Thoracic aorta (tissue), 2 donors: ENCODE measurements at places on chromosomes 12 and 14.

DNA sequence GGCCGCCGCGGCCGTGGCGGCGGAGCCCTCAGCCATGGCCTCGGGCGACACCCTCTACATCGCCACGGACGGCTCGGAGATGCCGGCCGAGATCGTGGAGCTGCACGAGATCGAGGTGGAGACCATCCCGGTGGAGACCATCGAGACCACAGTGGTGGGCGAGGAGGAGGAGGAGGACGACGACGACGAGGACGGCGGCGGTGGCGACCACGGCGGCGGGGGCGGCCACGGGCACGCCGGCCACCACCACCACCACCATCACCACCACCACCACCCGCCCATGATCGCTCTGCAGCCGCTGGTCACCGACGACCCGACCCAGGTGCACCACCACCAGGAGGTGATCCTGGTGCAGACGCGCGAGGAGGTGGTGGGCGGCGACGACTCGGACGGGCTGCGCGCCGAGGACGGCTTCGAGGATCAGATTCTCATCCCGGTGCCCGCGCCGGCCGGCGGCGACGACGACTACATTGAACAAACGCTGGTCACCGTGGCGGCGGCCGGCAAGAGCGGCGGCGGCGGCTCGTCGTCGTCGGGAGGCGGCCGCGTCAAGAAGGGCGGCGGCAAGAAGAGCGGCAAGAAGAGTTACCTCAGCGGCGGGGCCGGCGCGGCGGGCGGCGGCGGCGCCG lies 381 bp downstream of the YY1 start:
- no peak for DNase-seq

DNA sequence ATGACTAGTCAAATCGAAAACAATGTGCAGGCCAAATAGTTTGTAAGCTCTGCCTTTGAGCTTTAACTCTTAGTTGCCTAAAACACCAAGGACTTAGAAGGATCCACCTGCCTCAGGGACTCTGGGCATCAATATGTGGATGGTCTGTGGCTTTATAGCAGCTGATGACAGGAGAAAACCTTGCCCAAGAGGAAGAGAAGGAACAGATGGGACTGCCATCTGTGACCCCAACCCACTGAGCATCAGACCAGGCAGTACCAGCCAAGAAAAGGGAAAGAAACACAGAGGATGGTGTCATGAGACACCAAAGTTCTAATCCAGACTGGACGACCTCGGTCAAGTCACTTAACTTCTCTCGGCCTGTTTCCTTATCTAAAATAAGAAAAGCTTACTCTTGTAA lies 12.7 kb downstream of the TGFB3 start:
- no peak for DNase-seq

GRCh38 chr12:131793243-131794022 lies 34.8 kb upstream of the MMP17 start:
- no peak for DNase-seq

DNA sequence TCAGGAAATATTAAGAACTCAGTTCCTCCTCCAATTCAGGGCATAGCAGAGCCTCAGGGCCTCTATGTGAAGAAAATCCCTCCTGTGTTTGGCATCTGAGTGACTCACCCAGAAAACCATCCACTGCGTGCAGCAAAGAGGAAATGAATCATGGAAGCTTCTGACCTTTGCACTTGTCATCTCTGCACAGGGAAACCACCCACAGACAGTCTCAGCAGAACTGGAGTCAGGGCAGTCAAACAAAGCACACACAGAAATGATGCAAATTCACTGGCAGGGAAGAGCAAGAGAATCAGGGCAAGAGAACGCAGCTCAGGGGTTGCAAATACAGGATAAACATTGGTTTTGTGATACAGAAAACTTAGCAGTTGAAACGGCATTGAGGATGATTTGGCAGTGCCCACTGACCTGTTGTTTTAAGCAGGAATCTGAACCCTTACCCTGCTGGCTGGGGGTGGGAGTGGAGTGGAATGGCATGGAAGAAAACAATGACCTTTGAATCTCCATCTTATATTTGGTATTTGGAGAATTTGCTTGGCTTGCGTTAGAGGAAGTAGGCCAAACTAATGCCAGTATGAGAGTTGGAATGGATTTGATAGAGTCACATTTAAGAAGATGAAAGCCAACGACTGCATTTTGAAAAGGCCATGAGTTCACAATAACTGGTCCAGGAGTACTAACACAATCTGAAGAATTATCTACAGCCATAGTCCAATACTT lies 53.5 kb downstream of the PHLDA1 start:
- peak; percentile 54 for DNase-seq

- DNase-seq = no peak
These were observed 15.0 kb downstream of the G2E3 start for GRCh38 chr14:30573966-30574365.
